ENCODE measurements at places on chromosomes 5 and 9. TPM values are rescaled to one million over a fixed set of nuclear protein-coding genes. Genes with fewer than 3 reads are reported as not detected.

DNA sequence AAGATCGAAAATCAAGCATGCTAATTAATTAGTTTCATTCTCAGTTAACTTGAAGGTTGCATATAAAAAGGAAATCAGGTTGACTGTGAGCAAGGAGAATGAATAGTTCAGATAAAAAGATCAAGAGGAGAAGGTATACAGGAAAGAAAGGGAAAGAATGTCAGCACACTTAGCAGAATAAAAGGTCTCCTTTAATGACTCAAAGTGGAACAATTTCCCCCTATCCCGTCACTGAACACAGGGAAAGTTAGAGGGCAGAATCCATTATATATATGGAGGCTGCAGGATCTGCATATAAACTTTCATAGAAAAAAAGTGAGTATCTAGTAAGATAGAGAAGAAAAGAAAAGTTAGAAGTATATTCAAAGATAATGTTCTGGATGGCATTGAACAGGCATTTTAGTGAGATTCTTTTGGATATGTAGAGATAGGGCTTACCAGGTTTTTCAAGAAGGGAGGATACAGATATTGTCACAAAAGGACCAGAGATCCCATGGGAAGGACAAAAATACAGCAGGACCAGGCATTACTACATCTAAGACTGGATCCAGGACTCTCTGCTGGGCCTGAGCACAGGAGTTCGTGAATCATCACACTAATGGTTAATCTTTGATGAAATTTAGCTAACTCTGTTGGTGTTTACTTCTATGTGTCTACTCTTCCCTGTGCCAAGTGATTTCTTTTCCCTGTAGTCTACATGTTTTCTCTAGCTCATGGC lies 988.2 kb upstream of the ARRDC3 start:
- no peak for DNase-seq

Gene FAM221B
- polyA plus RNA-seq: not detected

DNA sequence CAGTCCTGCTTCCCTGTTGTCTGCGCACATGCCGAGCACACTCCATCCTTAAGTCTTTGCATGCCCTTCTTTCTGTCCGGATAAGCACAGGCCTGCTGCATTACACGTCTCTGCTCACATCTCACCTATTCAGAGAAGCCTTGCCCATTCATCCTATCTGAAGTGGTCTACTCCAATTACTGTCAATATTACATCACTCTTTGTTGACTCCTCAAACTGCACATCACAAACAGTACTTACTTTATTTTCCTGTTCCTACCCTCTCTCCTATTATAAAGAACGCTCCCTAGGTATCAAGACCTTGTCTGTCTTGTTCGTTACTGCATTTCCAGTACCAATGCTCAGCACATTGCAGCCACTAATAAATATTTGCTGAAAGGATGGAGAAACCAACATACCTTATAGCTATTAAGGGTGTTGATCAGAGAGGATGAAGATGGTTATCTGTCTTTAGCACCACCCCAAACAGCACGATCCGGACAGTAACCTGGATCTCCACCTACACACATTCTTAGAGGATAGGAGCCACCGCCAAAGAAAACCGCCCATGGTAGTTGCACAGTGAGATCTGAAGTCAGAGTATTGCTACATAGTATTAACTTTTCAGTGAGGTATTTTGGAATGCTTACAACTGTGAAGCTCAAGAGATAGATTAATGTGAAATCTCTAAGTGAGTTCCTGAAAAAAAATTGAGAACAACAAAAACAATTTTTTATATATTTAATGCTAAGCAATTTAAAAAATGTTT lies 1.6 kb upstream of the PRRC1 start:
- DNase-seq: no peak

DNA sequence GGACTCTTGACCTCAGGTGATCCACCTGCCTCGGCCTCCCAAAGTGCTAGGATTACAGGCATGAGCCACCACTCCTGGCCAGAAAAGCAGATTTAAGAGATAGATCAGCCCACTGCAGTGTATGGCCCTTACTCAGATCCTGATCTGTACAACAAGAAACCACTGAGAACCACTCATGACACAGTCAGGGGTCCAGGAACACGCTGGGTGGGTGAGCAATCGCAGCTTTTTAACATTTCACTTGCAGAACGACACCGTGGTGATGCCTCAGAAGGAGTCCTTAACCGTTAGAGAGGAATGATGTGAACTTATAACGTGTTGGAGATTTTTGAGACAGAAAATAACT lies 45.3 kb upstream of the NSMF start:
- no peak for DNase-seq

Gene ENTPD2
- 3.5 TPM for polyA plus RNA-seq

DNA sequence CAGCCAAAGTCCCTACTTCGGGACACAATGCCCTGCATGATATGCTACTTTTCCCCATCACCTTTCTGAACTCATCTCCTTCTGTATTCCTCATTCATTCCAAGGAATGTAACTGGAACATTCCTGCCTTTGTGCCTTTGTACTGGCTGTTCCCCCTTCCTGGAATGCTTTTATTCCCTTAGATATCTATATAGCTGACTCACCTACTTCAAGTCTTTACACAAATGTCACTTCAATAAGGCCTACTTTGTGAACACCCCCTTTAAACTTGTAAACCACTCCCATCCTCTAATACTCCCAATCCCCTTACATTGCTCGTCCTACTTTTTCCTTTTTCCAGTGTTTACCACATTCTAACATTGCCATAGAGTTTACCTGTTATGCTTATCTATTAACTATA lies 2.4 kb downstream of the NOL6 start:
- DNase-seq: no peak
